ENCODE measurements at places on chromosomes 5 and 9.

DNA sequence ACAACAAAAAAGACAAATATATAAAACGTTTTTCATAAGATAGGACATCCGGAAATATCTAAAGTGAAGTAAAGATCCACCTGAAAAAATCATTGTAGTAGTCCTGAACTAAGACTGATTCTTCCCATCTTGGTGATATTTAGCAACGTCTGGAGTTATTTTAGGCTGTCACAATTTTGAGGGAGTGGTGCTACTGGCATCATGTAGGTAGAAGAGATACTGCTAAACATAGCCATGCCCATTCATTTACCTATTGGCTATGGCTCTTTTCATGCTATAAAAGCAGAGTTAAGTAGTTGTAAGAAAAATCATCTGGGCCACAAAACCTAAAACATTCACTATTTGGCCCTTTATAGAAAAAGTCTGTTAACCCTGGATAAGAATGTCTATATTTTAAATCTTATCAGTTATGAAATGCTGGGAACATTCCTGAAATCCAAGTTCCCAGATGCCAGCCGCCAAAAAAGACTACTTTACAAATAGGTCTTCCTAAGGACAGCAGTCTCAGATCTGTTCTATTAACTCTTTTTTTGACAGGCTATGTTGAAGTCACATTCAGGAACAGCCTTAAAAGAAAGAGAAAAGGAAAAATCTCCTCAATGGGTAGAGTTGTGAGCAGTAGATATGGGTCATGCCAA is 27.0 kb downstream of the RAPGEF6 start:
- DNase-seq: no peak

GRCh38 chr9:126915281-126915816 is 767 bp downstream of the RALGPS1 start:
- DNase-seq: no peak

DNA sequence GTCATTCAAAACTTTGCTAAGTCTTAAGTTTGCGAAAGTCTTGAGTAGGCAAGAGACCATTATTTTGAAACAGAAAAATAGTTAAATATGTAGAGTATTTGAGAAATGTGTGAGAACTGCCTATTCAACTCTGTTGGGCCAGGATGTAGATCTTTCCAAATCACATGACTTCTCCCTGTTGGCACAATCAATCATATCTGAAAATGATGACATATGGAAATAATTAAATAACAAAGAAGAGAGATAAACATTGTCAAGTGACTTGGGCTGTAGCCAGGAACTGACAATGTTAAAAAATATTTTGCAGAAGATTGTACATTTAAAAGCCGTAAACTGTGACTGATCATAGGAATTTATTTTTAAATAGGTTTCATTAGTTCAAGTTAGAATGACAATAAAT is 104.6 kb upstream of the IL6ST start:
- no peak for DNase-seq

DNA sequence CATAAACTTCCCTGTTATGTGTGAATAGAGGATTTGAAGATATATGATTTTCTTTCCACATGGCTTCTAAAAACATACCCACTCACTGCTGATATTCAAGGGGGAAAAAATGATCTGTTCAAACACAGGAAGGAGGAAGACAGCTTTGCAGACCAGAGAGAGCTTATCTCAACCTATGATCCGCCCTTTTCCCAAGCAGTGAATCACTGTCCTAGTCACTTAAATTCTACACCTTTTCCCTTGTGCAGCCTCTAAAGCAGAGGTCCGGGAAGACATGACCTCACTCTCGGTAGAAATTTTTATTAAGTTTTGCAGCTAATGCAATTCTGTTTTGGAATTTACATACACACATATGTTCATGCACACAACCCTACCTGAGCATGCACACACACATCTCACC is 197.2 kb downstream of the DIRAS2 start:
- DNase-seq: no peak

DNA sequence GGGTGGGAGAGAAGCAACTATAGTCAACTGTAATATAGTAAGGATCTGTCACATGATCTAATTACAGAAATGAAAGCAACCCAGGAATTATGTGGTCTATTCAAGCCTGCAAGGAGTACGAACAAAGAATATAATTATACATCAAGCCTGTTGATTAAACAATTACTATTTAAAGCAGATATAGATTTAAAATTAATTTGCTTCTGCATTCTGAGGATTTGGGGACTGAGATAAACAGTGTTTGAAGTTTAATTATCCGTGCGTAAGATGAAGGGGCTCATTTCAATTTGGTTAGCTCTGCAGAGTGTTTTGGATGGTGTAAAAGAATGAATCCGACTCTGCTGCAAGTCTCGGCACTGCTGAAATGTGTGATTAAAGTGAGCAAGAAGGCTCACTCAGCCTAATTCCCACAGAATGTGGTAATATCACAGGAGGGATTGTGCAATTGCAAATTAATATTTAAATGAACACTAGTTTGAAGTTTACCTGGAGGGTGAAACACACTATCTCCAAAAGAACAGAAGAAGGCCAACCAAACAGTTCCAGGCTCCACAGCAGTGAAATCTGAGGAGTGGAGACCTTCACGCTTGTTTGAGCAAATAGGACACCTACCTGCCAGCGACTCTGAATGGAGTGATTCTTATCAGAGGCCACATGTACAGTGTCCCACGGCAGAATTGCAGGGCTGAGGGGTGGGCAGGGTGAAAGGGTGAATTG is 420.6 kb upstream of the SLC30A5 start:
- DNase-seq: no peak

- DNase-seq: no peak
Measured at GRCh38 chr9:72950875-72951442, 1.9 kb downstream of the ALDH1A1 start.

DNA sequence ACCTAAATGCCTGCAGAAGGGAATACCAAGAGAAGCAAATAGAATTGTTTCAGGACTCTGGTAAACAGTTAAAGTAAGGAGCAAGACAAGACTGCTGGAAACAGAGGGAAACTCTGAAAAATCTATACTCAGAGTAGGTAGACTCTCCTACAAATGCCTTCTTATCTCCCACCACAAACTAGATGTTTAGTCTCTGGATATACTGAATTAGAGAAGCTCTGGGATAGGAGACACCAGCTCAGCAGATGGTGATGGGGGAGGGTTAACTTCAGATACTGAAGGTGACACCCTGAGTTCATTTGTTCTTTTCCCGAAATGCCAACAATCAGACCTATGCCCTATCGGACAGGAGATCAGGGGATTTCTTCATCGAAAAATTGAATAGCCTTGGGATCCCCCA is 54.1 kb upstream of the CHD1 start:
- DNase-seq: no peak

- no peak for DNase-seq
Measured at GRCh38 chr9:37675661-37676060, 24.9 kb downstream of the FRMPD1 start.

- no peak for DNase-seq
Measured at GRCh38 chr5:99076723-99077640, 148.2 kb upstream of the CHD1 start.

GRCh38 chr5:150605546-150605945 is 34.9 kb upstream of the SYNPO start:
- no peak for DNase-seq

DNA sequence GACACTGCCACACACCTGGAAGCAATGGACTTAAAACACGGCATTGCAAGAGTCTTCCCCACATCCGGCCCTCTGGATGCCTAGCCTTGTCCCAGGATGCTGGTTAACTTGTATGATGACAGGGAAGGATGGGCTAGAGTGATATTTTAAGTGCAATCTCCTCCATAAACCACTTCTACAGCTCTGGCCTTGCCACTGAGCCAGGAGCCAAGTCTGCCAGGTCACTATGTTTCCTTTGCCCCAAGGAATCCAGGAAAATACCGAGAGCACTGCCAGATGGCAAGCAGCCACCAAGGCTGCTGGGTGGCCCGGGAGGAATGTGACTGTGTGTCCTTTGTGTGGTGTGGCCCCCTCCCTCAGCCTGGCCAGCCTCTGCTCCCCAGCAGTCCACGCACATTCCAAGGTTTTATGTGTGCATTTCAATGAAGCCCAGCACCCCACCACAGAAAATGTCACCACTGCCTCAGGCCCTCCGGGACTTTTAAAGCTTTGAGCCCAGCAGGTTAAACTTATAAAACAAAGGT is 106.0 kb downstream of the FRMD3 start:
- no peak for DNase-seq

DNA sequence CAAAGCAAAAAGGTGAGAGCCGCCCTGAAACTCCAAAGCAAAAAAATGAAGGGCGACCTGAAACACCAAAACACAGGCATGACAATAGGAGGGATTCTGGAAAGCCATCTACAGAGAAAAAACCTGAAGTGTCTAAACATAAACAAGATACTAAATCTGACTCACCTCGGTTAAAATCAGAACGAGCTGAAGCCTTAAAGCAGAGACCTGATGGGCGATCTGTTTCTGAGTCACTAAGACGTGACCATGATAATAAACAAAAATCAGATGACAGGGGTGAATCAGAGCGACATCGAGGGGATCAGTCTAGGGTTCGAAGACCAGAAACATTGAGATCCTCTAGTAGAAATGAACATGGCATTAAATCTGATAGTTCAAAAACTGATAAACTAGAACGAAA is 108.8 kb downstream of the NIPBL start:
- no peak for DNase-seq

- no peak for DNase-seq
Measured at GRCh38 chr5:179827680-179828079, 7.0 kb downstream of the SQSTM1 start.

DNA sequence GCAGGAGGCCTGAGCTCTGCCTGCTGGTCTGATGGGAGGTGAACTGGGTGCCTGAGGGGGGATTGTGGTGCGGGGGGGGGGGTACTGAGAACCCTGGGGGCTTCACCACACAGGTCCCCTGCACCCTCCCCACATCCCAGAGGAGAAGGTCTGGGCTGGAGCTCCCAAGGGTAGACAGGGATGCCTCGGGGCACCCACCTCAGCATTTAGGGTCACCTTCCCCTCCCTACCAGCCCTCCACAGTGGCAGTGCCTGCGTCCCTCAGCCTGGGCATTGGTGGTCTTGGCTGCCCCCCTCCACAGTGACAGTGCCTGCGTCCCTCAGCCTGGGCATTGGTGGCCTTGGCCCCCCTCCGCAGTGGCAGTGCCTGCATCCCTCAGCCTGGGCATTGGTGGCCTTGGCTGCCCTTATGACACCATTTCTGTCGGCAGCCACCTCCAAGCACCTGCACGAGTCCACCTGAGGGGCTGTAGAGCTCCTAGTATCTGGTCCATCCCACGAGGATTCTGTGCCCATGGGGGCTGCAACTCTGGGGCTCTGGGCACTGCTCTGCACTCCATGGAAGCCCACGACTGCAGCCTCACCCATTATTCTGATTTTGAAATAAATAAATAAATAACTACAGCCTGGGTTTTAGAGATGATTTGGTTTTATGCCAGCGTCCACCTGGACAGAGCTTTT is 21.5 kb downstream of the NKD2 start:
- DNase-seq: no peak

DNA sequence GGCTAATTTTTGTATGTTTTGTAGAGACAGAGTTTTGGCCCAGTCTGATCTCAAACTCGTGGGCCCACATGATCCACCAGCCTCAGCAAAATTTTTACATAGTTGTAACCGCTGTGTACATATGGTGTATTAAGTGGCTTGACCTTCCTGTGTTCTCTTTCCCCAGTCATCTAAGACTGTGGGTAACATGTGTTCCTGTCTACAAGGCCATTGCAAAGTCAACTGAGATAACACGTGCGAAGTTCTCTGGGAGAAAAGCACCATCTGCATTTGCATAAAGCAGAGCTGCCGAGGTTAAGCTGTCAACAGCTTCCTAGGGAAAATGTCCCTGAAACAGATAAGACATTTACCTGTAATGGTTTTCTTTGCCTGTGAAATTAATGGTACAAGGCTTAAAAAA is 273.7 kb downstream of the FANCC start:
- DNase-seq: no peak

DNA sequence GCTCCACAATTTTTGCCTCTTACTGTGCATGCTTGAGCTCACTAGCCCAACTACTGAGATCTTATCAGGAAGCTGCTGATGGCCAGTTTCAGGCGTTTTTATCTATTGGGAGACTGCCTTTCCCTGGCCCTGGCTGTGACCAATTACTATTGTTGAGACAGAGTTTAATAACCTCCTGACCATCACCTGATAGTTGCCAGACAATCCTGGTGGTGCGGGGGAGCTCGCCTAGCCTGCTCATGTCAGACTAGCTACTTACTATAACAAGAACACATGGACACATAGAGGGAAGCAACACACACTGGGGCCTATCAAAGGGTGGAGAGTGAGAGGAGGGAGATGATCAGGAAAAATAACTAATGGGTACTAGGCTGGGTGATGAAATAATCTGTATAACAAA is 13.0 kb upstream of the OXCT1 start:
- no peak for DNase-seq

DNA sequence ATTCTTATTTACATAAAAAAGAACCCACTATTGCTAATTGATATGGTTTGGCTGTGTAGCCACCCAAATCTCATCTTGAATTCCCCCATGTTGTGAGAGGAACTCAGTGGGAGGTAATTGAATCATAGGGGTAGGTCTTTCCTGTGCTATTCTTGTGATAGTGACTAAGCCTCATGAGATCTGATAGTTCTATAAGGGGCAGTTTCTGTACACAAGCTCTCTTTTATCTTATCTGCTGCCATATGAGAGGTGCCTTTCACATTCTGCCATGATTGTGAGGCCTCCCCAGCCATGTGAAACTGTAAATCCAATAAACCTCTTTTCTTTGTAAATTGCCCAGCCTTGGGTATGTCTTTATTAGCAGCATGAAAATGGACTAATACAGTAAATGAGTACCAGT is 58.2 kb upstream of the PRR16 start:
- DNase-seq: no peak

DNA sequence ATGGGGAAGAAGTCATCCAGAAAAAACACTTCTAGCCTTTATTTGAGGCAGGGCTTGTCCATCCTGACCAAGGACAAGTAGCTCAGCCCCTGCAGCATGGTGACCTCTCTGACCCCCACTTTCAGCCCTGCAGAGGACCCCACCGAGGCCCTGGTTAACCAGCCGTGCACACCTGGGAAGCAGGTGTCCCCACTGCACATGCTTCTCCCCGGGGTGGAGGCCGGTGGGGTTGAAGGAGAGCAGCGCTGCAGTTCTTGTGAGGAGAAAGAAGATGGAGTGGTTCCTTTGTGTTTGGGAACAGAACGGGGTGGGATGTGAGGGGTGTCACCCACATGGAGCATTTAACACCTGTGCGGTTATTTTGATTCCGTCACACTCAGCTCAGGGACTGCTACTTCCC is 21.1 kb upstream of the ZBTB34 start:
- no peak for DNase-seq

DNA sequence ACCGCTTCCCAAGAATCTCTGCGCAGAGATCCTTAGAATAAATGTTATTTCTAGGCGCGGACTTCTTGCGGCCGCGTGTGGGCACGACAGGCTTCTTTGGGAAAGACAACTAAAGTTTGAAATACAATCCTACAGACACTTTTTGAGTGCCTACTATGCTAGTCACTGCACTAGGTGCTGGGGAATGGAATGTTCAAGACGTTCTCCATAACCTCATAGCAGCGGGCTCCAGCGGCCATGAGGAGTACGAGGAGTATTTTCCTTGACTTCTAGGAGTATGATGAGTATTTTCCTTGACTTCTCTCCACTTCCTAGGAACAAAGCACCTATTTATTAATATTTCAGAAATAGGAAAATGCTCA is 636 bp upstream of the PWWP2A start:
- no peak for DNase-seq

- no peak for DNase-seq
Measured at GRCh38 chr5:68320413-68320986, 104.9 kb downstream of the PIK3R1 start.
